ENCODE measurements at places on chromosomes 16 and 17. TPM values are rescaled to one million over a fixed set of nuclear protein-coding genes. Genes with fewer than 3 reads are reported as not detected.

DNA sequence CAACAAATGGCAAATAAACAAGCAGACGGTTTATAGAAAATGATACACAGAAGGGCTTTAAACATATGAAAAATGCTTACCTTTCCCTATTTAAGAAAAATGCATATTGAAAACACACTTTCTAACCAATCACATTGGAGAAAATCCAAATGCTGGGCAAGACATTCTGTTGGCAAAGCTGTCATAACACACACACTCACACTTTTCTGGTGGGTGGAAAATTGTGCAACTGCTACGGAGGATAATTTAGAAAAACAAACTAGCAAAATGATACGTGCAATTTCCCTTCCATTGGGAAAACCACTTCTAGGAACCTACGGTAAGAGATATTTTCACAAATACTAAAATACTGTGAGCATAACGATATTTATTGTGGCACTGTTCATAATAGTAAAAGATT is 9.8 kb upstream of the MYH3 start:
- DNase-seq: no peak

DNA sequence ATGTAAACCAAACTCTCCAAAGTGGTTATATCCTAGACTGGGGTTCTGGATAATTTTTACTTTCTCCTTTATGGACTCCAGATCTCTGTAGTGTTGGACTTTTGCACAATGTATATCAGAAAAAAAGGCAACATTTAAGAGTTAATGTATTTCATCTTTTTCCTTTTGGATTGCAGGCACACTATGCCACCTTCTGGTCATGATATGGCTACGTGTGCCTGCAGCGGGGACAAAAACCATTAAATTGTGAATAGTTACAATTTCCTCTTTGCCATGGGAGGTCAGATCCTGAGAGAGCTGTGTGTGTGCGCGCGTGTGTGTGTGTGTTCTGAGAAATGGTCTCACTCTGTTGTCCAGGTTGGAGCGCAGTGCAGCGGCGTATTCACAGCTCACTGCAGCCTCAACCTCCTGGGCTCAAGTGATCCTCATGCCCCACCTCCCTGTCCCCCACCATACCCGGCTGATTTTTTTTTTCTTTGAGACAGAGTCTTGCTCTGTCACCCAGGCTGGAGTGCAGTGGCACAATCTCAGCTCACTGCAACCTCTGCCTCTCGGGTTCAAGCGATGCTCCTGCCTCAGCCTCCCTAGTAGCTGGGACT is 4.3 kb upstream of the SGF29 start:
- DNase-seq: no peak

- DNase-seq: no peak
These were observed 58.2 kb upstream of the HS3ST4 start for GRCh38 chr16:25633549-25633948.

TBX6 gene
- total RNA-seq: 0.83 TPM

DNA sequence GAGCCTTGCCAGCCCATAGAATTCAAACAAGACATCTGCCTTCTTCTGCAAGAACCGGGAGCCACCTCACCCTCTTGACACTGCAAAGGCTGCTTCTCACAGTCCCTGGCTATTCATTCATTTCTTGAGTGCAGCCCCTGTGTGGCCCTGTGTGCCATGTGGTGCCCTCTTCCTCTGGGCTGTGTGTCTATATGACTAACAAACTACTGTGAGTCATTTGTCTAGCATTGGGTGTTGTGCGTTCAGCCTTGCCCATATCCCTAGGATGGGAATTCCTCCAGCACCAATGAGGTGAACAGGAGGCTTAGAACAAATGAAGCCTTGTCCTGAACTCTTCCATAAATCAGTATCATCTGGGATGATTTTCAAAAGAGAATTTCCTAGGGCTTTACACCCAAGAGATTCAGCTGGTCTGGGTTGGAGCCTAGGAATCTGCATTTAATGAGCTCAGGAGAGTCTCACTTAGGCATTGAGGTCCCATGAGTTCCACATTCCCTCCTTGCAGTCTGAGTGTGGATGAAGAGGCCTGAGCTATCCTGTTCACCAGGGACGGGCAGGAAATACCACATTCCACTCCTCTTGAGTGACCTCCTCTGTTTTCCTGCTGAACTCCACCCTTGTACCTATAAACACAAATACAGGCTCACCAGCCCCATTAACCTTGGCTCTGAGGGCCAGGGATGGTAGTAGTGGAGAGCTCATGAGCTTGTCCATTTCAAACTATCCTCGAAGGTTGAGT is 308.7 kb upstream of the N4BP1 start:
- DNase-seq: no peak

DNA sequence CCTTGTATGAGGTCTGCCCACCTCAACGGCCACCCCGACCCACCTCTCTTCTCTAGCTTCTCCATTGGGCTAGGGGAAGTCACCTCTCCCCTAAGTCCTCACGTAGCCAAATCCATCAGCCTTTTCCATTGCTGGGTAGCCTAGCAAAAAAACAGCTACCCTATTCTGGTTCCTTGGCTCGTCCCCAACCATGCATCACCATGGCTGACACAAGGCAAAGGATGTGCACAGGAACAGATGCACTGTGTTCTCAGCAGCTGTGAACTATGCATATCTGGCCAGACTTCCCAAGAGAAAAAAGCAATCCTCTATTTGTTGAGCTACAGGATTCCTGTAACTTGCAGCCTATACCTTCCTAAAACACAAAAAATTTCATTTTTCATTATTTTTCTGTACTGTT is 22.0 kb upstream of the FLCN start:
- DNase-seq: no peak

DNA sequence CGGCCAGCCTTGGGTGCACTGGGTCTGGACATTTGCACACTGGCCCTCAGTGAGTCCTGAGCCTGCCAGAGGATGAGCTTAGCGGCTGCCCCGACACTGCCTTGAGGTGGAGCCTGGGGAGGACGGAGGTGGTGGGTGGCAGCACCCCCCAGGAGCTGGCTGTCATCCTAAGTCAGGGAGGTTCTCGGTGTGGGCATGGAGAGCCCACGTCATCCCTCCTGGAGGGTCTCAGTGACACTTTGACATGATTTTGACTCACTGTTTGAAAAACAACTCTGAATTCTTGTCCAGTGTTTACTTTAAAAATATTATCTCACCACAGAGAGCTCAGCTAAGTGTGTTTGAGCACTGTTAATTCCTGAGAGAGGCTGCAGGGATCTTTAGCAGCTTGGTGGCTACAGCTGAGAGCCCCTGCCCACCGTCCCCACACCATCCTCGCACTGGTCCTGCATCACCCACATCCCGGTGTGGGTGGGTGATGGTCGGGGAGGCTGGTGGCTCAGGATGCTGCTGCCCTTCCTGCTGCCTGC is 63.1 kb downstream of the BANP start:
- DNase-seq: peak; percentile 10

VPS35 gene
- 89.0 TPM for total RNA-seq

DNA sequence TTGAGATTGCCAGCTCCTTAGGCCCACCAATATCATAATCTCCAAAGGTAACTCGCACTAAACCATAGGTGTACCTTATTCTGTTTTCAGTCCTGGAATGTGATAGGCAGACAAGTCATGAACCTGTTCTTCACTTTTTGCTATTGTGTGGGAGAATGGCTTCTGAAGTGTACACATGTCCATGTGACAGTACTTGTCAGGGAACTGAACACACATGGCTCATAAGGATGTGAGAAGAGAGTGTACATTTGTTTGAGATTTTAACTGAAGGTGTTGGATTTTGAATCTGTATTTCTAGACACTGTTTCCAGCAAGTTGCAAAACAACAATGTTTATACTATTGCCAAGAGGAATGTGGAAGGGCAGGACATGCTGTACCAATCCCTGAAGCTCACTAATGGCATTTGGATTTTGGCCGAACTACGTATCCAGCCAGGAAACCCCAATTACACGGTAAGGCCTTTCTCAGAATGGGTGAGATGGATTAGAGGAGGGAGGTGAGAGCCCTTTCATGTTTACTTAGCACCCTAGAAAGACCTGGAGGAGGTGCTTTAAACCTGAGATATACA is 14.5 kb upstream of the RASL10B start:
- no peak for DNase-seq

MRM1 gene
- 24.7 TPM for total RNA-seq

DNA sequence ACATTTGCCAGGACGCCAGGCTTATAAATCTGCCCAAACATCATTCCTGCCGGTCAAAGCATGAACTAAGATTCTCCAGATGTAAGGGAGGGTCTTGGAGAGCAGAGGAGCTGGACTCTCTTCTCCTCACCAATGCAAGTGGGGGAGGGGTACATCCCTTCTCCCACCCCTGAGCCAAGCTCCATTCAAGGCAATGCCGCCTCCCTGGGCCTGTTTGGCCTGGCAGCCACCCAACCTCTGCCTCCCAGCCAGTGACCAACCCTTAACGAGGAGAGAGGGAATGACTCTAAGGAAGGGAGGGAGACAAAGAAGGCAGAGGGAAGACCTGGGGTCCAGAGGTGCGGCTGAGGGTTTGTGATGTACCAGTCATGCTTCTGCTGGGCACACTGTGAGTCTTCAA is 13.8 kb downstream of the C17orf50 start:
- no peak for DNase-seq

DNA sequence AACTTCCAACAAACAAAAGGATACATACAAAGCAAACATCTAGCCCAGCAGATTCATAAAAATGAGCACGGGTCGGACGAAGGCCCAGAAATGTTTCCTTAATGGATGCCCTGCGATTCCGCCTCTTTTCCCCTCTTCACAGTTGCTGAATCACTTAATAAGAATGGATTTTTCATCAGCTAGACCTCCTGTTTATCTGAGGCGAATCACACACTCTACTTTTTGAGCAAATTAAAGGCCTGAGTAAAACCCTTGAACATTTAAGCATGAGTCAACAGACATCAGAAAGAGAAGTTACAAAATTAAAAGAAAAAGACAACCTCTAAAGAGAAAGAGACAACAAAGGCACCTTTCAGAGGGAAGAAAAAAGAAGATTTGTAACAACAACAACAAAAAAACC is 44.7 kb downstream of the HS3ST3A1 start:
- no peak for DNase-seq

- no peak for DNase-seq
These were observed 4.2 kb upstream of the CRK start for GRCh38 chr17:1460233-1460632.

DNA sequence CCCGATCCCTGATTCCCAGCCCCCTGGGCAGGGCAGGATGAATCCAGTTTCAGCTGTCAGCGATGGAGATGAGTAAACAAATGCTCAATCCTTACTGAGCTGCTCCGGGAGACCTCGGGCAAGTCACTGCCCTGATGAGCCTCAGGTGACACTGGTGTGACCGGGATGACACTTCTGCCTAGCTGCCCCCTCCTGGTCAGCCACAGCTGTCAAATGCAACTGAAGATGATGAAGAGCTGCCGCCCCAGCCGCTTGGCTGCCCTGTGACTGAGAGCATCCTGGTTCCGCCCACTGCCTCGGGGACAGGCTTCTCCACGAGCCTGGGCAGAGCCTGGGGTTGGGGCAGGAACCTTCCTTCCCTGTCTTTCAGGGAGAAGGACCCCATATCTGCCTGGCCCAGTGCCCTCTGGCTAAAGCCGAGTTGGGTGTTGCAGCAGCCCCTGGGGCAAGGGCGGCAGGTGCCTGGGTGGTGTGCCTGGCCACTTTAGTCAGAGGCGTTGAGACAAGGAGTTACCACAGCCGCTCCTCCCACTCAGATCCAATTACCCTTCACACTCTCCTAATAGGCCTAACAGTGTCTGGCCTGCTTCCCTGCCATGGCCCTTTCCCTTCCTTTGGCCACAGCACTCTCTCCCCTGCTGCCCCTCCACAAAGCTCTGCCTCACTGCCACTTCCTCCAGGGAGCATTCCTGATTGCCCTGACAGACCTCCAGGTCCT is 5.5 kb downstream of the CCL17 start:
- DNase-seq: no peak

MPHOSPH6 gene
- 47.0 TPM for total RNA-seq

- no peak for DNase-seq
These were observed 57.0 kb upstream of the TNRC6C start for GRCh38 chr17:77901481-77901880.

DNA sequence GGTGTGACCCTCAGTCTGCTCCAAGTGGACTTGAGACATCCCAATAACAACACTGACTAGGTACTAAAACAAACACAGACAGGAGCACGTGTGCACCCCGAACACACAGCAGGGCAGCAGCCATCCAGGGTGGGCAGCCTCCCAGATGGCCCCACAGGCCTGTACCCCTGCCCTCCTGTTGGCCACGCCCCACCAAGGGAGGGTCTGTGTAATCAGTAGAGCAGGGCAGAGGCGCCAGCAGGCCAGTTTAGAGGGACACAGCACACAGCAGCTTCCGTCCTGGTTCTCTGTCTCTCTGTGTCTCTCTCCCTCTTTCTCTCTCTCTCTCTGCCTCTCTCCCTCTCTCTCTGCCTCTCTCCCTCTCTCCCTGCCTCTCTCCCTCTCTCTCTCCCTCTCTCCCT is 21.4 kb downstream of the ACTG1 start:
- no peak for DNase-seq

- DNase-seq: no peak
These were observed 37.8 kb upstream of the CBX4 start for GRCh38 chr17:79877041-79877440.

DNA sequence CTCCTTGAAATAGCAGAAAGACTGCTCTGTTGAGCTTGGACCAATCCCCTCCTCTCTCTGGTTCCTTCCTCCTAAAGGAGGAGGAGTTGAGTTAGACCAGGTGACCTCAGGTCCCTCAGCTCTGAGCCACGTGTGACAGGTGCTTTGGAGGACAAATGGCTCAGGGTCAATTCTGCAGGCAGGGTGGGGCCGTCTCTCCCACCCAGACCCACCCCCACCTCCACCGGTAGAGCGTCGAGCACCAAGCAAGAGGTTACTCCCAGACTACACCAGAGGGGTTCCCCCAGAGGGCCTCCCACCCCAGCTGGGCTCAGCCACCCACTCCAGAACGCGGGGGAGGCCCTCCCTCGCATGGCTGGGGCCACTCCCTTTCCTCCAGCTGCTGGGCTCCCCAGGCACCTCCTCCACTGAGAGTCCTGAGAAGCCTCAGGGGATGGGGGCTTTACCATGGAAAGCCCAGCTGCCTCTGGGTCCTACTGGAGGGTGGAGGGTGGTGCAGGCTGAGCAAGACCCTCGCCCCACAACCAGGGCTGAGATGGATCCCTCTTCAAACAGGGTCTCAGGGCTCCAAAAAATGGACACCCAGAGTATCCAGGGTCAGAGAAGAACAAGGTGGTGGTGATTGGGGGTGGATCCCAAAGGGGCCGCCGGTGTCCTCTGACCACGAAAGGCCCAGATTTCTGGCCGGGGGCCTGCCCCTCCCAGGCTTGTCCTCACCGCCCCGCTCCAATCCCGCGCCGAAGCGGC is 7.6 kb downstream of the MYO1C start:
- DNase-seq: peak; percentile 48

- DNase-seq: no peak
These were observed 84.2 kb downstream of the ZFHX3 start for GRCh38 chr16:72963533-72964315.

FBXO39 gene
- total RNA-seq: not detected

- no peak for DNase-seq
These were observed 131.2 kb downstream of the C16orf95 start for GRCh38 chr16:87185983-87186382.
